ENCODE measurements at places on chromosomes 13 and 19.
A peak's percentile ranks its signal among the peaks of the same experiment; 100 is the strongest.

- DNase-seq = no peak
Observed at GRCh38 chr19:2607712-2608601, 94.5 kb downstream of the GNG7 start.

DNA sequence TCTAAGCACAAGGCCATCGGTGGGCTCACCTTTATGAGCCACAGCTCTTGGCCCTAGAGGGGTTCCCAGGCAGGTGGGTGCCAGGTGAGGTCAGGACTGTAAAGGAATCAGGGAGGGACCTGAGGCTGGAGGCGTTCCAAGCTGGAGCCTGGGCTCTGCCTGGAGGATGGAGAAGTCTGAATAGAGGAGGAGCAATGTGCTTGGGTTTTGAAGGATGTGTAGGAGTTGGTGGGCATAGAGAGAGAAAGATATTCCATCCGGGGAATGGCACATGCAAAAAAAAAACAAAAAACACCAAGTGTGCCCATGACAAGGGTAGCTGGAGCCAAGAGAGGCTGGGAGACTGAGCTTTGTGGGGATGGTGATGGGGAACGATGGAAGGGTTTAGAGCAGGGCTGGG is 2.4 kb downstream of the GRIN3B start:
- no peak for DNase-seq

DNA sequence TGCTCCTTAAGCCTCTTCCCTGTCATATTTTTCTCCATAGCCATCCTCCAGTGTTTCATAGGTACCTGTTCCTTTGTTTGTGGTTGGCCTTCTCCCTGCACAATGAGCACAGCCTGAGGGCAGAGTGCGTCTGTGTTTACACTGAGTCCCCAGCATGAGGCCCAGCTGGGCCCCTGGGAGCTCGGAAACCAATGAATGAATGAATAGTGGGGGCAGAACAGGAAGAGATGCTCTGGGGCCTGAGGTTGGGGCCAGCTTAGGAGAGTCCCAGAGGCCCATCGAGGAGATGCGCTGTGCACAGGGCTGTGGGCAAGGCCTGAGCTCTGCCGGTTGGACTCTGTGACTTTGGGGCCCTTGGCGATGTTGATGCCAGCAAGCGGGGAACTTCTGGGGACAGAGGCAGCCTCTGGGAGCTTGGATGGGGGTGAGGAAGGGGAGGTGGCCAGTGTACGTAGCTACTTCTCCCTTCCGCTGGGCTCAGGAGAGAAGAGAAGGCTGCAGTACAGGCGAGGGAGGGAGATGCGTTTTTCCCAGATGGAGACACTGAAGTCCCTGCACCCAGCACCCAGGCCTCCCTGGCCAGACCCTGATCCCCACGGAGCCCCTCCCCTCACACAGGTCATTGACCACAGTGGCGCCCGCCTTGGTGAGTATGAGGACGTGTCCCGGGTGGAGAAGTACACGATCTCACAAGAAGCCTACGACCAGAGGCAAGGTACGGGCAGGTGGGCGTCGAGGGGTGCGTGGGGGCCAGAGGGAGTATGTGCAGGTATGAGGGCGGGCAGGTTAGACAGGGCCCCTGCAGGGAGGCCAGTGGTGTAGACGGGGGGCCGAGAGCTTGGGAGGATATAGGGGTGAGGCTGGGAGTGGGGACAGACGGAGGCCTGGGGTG is 5.1 kb downstream of the TBCB start:
- no peak for DNase-seq

GRCh38 chr19:30890033-30890432 is 459.2 kb downstream of the TSHZ3 start:
- DNase-seq = no peak

- DNase-seq = no peak
Observed at GRCh38 chr19:50719566-50719965, at the start of gene SHANK1. Gene SHANK1 (minus strand): TSS chr19:50719802. CDS start chr19:50716919, 2,883 bp downstream.

- DNase-seq = no peak
Observed at GRCh38 chr13:43077046-43077445, 53.7 kb downstream of the DNAJC15 start.

DNA sequence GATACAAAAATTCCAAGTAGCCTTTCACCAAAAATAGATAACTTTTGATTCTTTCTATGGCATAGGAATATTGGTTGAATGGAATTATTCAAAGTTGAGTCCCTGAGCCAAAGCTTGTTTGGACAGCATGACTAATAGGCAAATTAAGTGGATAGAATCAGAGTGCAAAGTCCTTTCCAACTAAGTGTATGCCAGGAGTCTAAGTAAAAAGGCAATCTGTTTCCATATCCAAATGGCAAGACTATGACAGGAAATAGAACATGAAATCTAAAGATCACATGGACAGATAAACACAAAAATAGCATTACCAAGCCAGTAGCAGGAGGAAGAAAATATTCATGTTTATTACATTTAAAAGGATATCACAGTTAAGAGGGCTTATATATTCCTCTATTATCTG is 804.6 kb downstream of the SLITRK6 start:
- DNase-seq = no peak

GRCh38 chr19:32289566-32290210 is 55.7 kb upstream of the ZNF507 start:
- DNase-seq = no peak

GRCh38 chr19:3178973-3179738 is 587 bp downstream of the S1PR4 start:
- DNase-seq = no peak

DNA sequence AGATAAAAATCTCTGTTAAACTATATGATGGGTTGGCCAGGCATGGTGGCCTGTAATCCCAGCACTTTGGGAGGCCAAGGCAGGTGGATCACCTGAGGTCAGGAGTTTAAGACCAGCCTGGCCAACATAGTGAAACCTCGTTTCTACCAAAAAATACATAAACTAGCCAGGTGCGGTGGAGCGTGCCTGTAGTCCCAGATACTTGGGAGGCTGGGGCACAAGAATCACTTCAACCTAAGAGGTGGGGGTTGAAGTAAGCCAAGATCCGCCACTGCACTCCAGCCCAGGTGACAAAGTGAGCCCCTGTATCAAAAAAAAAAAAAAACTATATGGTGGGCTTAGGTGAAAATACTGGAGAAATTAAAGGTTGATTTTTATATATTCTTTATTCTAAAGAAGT is 11.3 kb downstream of the TBC1D4 start:
- no peak for DNase-seq

DNA sequence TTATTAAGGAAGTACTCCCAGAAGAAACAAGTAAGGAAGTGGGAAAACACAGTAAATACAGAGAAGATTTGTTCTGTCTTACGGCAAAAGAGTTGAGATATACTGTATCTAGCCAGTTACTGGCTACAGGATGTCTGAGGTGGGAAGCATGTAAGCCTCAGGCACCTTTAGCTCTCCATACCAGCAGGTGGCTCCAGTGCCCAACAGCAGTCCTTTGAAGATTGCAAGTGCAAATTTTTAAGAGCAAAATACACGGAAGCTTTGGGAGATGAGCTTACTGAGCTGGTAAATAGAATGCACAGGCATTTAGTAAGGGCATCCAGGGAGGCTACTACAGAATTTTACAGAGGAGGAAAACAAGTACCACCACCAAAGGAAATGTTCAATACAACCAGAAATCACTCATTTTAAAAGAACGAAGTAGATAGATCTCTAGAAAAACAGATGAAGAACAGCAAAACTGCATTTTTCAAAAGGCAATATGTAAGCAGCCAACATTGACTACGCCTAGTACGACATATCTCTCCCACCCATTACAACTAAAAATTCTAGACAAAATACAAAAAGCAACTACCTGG is 57.9 kb upstream of the VSTM2B start:
- peak; percentile 63 for DNase-seq

DNA sequence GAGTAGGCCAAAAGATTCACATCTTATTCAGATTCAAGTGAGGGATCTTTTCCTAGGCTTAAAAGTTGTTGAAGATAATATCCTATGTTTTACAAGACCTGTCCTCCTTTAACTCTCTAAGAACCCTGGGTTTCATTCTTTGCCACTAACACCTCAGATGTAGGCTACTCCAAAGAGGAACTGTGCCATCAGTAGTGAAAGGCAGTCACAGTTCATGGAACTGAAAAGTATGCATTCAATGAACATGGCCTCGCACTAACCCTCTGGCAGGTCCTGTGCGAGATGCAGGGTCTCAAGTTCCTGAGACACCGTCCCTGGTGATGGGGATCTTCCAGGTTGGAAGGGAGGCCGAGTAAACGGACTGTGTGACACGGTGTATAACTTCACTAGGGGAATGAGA is 4.3 kb downstream of the LGALS14 start:
- no peak for DNase-seq

- DNase-seq = no peak
Observed at GRCh38 chr13:43766725-43767124, 20.0 kb downstream of the ENOX1 start.

DNA sequence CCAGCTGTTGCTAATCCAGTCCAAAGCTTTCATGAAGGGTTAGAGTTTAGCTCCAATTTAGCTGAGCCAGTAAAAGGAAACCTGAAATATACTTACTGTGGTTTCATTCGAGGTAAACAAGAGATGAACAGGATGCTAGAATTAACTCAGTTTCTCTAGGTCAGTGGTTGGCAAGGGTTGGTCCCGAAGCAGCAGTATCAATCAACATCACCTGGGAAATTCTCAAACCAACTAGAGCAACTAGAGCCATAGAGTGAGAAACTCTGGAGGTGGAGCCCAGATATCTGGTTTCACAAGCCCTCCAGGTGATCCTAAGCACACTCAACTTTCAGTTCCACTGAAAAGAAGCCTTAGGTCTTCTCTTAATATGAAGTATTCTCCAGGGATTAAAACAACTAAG is 376.7 kb downstream of the OXGR1 start:
- DNase-seq = no peak

DNA sequence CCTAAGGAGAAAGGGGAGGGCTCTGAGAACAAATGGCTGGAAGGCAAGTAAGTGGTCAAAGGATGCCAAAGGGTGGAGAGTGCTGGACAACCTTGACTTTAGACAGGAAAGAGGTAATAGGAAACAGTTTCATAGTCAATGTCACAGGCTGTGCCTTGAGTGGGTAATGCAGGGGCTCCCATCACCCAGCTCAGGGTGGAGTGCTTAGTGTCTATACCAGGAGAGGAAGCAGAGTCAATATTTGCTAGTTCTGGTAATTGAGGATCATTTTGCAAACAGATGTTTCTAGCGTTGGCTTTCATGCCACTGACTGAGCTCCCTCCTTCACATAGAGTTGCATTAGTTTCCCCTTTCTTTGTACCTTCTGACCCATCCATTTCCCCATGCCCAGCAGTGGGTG is 64.6 kb upstream of the KL start:
- DNase-seq = peak; percentile 81

DNA sequence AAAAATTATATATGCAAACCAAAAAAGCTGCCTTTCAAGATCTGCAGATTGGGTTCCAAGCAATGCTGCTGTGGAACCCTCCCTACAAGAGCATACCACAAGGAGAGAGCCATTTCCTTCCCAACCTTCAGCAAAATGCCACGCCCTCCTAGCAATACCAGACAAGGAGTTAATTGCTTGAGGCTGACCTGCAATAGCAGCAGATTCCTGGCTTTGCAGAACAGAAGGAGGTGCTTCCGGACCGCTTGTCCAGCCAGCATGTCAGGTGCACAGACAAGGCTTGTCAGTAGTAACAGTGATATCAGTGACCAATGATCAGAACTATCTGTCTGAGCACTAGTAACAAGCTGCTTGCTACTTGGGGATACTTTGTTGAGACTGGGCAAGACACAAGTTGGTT is 301.6 kb downstream of the FGF14 start:
- no peak for DNase-seq

GRCh38 chr13:39391761-39392160 is 211.2 kb downstream of the LHFPL6 start:
- no peak for DNase-seq

GRCh38 chr13:32022311-32022710 is 9.3 kb upstream of the FRY start:
- DNase-seq = no peak

DNA sequence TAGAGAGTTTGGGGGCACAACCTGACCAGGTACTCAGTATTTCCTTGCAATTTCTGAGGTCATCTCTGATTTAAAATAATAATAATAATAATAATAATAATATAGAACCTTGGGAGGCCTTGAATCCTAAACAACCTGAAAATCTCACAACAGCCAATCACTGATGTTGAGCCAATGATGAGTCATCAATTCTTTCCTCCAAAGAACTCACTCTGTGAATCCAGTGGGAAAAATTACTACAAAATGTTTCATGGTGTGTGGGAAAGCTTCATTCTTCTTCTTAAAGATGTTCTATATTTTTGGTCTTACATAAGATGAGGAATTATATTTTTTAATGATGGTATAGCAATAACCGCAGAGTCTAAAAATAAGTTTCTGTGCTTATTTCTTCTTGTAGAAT is 594.6 kb downstream of the EFNB2 start:
- no peak for DNase-seq

DNA sequence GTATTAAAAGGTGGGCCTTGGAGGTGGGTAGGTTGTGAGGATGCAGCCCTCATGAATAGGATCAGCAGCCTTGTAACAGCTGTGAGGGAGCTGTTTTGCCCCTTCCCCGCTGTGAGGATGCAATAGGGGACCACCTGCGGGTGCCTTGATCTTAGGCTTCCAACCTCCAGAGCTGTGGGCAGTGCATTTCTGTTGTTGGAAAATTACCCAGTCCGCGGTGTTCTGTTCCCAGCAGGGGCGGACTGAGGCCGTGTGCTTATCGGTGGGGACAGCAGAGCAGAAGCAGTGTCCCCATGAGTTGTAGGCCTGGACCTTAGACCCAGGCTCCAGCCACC is 54.8 kb upstream of the TEX29 start:
- DNase-seq = no peak

DNA sequence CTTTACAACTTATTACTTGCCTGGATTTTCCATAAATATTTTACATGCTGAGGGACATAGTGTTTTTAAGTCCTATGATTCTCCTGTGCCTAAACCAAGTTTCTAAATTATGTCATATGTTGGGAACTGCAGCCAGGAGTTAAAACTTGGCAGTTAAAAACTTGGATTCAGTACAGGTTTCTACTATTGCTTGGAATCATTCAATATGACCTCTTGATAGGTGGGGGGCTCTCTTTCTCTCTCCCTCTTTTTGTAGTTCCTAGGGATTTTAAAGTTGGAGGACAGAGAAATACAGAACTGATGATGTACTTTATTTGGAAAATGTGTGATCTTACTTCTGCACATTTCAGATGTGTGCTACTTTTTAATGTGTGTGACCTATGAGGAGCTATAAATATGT is 4.7 kb downstream of the CSNK1A1L start:
- DNase-seq = no peak

DNA sequence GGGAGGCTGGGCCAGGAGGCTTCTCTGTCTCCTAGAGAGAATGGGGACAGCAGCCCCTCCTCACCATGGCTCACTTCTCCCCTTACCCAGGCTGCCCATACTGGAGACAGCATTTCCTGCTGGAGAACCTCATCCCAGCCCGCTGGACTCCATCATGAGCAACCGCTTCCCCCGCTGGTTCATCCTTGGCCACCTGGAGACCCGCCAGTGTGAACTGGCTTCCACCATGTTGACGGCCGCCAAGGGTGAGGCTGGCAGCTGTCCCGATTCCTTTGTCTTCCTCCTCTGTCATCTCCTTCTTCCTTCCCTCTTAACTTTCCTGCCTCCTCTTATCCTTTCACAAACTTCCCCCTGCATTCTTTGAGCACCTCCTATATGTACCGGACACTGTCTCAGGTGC is 28.0 kb downstream of the ZSWIM4 start:
- DNase-seq = no peak

GRCh38 chr13:49858178-49858856 is 65.8 kb upstream of the KPNA3 start:
- DNase-seq = no peak

GRCh38 chr19:5717215-5717935 is 2.6 kb downstream of the LONP1 start:
- DNase-seq = no peak

- no peak for DNase-seq
Observed at GRCh38 chr19:3034656-3035541, 5.8 kb upstream of the TLE2 start.

- no peak for DNase-seq
Observed at GRCh38 chr13:70616847-70617246, 508.6 kb upstream of the KLHL1 start.
